ENCODE measurements at places on chromosomes 11 and 22.

- no peak for DNase-seq
These were observed 48.4 kb upstream of the DBX1 start for GRCh38 chr11:20208622-20209111.

- no peak for DNase-seq
These were observed 5.0 kb downstream of the PAMR1 start for GRCh38 chr11:35520376-35520775.

DNA sequence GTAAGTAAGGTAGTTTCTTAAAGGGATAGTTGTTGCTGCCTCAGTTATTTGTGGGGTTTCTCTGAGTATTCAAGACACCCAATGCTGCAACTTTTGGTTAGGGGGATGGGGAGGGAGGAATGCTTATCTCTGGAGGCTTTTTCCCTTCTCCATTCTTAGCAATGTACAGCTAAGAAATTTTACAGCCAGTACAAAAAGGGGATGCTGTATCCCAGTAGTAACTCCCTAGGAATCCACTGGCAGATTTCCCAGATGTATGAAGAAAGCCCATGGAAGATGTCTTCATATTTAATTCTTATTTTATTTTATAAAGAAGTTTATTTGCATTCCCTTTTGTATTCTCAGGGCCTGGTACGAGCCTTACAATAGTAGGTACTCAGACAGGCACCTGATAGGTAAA is 154.8 kb downstream of the ENTHD1 start:
- no peak for DNase-seq

GRCh38 chr11:131924457-131925201 is 554.2 kb downstream of the NTM start:
- DNase-seq, result no peak

- DNase-seq, result no peak
These were observed 77.4 kb downstream of the PARVA start for GRCh38 chr11:12454782-12455181.

DNA sequence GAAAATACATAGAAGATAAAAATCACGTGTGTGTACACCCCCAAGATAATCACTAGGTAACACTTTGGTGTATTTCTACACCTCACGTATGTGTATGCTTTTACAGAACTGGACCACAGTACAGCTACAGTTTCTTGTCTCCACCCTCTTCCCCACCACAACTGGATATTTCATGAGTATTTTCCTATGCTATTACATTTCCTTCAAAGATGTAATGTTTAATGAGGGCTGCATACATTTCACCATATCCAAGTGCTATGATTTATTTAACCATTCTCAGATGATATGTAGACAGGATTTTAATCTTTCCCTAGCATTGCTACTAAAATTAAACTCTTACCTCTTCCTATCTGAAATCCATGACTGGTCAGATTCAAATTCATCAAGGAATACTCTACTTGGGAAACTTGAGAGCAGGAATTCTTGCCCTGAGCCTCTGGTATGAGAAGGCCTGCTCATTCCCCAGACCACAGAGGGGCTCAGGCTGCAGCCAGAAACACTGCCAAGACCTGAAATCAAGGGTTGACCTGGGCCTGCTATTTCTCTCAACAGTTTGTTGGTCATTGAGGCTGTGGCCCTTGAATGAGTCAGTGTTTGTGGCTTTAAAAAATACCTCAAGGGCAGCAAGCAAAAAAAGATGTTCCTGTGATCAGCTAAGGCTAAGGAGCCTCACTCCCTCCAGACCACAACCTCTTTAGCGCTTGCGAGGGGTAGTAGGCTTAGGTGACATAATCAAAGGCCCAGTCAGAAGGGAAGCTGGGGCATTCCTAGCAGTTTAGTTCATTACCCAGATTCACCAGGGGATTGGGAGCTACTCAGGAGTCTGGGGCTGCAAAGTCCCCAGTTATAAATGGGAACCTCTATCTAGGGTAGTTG is 55.5 kb downstream of the ABTB2 start:
- DNase-seq, result no peak

- DNase-seq, result no peak
These were observed 60.3 kb downstream of the AMBRA1 start for GRCh38 chr11:46533396-46534100.

DNA sequence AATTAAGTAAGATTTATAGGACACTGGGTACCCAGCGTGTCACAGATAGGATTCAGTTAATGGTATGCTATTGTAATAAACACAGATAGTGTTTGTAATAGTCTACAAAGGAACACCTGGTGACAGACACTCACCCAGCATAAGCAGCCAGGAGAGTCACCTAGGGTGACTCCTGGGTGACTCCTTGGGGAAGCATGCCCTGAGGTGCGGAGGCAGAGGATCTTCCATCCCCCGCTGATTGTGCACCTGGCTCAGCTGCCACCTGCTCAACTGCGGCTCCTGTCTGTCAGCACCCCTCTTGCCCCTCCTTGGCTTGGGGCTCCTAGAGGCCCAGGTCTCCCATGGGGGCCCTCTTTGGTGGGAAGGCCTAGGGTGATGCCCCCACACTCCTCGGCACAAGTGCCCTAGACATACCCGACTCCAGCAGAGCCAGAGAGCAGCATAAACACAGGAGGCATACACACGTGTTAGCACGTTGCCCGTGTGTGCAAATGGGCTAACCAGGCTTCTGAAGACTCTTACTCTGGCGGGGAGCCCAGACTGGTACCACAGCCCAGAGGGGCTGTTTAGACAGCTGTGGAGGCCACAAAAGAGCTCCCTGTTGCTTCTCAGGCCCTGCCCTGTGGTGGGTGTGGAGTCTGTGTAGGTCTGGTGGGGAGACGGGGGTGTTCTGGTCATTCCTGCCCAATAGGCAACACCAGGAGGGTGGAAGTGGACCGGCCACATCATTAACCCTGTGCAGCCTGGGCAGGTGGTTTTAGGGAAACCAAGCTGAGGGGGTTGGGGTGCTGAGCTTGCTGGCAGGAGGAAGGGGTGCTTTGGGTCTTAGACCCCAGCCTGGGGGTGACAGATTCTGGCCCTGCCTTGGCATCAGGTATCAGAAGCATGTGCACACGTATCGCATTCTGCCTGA is 3.0 kb downstream of the INPPL1 start:
- DNase-seq, result no peak

GRCh38 chr11:117313091-117313490 is 3.0 kb downstream of the BACE1 start:
- no peak for DNase-seq

GRCh38 chr11:14773755-14774154 is 118.3 kb downstream of the CYP2R1 start:
- DNase-seq, result no peak

DNA sequence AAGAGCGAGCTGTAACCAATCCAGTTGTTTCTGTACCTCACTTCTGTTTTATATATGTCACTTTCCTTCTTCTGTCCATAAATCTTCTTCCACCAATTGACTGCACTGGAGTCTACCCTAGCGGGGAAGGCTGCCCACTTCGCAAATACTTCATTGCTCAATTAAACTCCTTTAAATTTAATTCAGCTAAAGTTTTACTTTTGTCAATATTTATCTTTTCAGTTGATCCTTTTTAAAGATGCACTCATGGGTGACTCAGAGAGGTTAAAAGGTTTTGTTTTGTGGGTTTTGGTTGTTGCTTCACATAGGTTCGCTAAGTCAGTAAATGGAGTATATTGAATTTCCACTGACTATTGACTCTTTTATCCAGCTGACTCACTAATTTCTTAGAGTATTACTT is 597.2 kb downstream of the DLG2 start:
- no peak for DNase-seq

- no peak for DNase-seq
These were observed 5.1 kb downstream of the FAM118A start for GRCh38 chr22:45314786-45315185.

GRCh38 chr22:26225207-26225606 is 55.9 kb downstream of the SEZ6L start:
- no peak for DNase-seq

DNA sequence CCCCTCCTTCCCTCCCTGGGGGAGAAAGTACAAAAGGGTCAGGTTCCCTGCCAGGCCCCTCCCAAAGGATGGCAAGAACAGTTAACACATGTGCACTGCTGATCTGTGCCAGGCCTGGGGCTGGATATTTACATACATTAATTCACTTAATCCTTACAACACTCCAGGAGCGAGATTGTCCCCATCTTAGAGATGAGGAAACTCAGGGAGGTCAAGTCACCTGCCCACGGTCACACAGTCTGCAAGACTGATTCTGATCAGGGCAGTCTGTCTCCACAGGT is 36.5 kb downstream of the NECTIN1 start:
- DNase-seq, result no peak

- DNase-seq, result no peak
These were observed 78.3 kb downstream of the ZBTB16 start for GRCh38 chr11:114137838-114138237.

DNA sequence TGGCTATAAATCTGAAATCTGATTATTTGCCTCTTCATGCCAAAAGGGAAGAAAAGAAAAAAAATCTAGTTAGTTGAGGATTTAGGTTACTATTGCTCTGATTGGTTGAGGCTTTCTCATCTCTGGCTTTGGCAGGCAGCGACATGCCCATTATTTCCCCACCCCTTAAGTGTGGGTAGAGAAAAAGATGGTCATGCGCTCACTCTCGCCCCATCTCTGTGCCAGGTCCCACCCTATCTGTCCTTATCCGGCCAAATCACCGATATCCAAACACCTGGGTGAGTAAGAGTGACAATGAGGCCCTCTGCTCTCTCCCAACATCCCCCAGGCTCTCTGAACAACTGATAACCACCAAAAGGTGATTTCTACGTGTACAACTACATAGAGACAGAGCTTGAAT is 31.2 kb upstream of the SNX19 start:
- DNase-seq, result no peak

DNA sequence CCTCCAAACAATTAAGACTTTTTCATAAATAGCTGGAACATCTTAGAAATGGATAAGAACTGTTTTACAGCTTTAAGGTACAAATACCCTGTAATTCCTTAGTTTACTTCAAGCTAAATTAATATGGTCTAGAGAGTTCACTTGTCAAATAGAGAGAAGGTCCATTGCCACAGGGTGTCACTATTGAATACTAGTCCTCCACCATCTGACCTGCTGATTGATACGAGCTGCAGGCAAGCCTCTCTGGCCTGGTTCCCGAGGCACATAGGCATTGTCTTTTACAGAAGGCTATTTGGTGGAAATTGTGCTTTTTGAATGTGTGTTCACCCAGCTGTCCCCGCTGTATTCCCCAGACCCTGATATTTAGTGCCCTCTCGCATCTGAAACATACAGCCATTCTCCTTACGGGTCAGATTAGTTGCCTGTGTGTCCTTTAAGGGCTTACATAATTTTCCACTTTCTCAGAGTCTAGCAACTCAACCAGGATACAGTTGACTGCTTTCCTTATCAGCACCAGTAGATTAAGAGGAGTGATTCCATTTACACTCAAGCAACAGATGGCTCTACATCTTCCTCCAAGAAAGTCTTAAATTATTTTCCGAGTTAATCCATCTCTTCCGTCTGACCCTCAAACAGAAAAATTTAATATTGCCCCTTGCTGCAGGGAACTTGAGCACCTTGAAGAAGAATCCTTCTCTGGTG is 788.8 kb upstream of the FAT3 start:
- DNase-seq, result no peak

- peak; percentile 87 for DNase-seq
These were observed 40.3 kb downstream of the BUD13 start for GRCh38 chr11:116732271-116733042.

- DNase-seq, result no peak
These were observed 28.0 kb downstream of the QSER1 start for GRCh38 chr11:32920570-32920969.

DNA sequence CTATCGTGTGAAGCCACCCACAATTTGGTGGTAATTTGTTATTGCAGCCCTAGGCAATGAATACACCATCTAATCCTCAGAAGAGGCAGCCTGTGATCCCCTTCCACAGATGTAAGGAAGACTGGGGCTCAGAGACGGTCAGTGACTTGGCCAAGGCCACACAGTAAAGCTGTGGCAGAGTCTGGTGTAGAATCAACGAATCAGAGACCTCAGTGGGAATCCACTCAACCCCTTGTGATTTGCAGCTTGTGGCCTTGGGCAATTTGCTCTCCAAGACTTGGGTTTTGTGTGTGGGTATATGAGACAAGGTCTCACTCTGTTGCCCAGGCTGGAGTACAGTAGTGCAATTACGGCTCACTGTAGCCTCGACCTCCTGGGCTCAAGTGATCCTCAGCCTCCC is 1.9 kb downstream of the LGALS2 start:
- DNase-seq, result no peak

GRCh38 chr22:24474221-24474620 is 20.9 kb upstream of the UPB1 start:
- no peak for DNase-seq

DNA sequence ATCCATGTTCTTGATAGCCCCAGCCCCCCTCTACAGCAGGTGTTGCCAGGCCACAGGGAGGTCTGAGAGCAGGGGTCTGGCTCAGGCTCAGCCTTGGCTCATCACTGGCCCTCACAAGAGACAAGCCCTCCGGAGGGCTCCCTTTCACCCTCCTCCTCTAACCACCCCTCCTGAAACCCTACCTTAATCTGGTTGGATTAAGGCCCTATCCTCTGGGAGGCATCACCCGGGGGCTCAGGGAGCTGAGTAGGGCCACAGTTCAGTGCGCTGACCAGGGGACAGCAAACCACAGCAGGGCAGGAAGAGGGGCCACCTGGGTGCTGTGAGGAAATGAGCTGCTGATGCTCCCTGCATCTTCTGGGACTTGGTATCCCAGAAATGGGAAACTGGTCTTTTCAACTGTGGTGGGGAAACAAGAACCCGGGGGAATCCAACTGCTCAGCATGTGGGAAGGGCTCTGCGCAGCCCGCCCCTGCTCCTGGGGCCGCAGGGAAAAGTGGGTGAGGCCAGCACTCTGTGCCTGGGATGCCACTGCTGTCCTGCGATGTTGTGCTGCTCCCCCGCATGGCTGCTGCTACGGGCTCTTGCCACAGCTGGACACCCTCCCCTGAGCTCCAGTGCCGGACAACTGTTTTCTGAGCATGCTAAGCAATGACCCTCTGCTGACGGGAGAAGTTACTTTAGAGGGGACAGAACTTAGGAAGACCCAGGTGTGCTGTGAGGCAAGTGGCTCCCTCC is 17.5 kb downstream of the ADORA2A start:
- no peak for DNase-seq

GRCh38 chr11:27118949-27119348 is 78.3 kb downstream of the BBOX1 start:
- no peak for DNase-seq

- DNase-seq, result no peak
These were observed 35.1 kb downstream of the RRP8 start for GRCh38 chr11:6568191-6568918.

- DNase-seq, result no peak
These were observed 16.0 kb upstream of the TMPRSS4 start for GRCh38 chr11:118060869-118061268.

DNA sequence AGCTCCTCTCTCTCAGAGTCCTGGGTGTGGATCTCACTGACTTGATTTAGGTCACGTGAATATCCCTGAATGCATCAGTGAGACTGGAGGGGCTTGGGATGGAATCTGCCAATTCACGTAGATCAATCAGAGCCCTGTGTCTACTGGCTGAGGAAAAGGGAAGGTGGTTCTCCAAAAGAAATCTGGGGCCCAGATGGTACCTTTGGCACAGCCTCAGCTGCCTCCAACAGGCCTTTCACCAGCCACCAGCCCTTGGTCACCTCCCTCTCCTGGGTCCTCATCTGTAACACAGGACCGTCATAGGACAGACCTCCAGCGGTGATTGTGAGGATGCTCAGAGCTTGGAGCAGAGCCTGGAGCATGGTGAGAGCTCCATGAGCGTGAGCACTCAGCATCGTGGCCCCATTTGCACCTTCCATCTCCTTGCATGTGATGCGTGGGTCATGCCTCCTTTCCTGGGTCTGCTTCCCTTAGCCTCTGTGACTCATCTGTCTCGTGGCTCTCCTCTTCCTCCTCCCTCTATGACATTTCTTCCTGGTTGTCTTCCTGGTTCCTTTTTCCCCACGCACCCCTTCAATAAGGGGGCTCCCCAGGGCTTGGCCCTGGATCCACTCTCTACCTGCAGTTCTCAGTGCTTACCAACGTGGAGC is 7.5 kb upstream of the MIEF1 start:
- no peak for DNase-seq
